ENCODE measurements at places on chromosomes 1 and 21.

- DNase-seq = no peak
Measured at GRCh38 chr1:82697965-82698364, 897.2 kb downstream of the ADGRL2 start.

DNA sequence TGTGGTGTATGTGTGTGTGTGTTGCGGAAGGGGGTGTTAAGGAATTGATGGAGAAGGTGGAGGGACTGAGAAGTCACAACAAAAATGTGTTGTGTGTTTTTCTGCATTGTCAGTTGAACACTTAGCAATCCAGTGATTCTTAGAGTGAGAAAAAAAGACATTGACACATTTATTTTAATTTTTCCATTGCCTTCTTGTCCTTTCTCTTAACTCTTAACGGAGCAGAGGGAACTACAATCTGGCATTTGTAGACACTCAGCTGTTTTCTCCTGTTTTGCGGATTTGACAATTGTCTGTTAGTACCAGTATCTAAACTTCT lies 725 bp downstream of the C1orf53 start:
- no peak for DNase-seq

GRCh38 chr1:235430991-235431390 lies 63.8 kb downstream of the TBCE start:
- DNase-seq = peak; percentile 4

GRCh38 chr1:4584449-4584848 lies 70.0 kb upstream of the AJAP1 start:
- DNase-seq = no peak

Measured in GM23248 (cell line).